NCI-H1694 treated with DMSO at 0.1 percent for 48 hours (cell line): ENCODE measurements at places on chromosomes 7 and 10.

DNA sequence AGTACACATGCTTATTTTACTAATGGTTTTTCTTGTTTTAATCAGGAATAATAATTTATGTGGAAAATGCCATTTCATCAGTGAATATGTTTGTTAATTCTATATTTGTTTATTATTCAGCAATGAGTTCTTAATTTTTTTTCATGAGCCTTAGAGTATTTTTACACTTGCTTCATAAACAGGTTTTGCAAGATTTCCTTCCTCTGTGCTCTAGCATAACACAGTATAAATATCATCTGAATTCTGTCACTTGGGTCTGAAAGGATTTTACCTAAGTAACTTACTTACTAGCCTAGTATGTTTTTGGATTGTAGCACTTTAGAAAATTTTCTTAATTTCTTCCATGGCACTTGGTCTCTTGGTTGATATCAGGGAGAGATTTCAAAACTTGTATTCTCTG is 45.8 kb downstream of the GLCCI1 start:
- DNase-seq = no peak

DNA sequence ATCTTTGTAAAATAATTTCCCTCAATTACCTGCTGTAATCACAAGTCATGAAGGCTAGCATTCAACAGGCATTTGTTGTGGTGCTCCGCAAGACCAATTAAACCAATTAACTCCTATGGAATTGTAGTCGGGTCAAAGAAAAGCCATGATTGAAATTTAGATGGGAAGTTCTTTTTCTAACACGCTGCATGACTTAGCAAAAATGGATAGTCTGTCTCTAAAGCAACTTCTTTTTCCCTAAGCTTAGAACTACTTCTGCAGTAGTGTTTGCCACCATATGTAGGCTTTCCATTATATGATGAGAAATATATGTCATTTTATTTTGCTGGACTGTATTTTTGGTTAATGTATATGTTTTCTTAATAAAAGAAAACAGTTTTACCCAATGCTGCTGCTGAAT is 119.1 kb downstream of the TSPAN12 start:
- DNase-seq = no peak

- peak; percentile 59 for DNase-seq
These were observed 444.0 kb upstream of the NFE2L3 start for GRCh38 chr7:25707768-25708620.

GRCh38 chr10:71736570-71736952 is 17.0 kb upstream of the C10orf105 start:
- DNase-seq = no peak

- no peak for DNase-seq
These were observed 10.4 kb downstream of the TM9SF3 start for GRCh38 chr10:96576277-96576980.

GRCh38 chr7:66946545-66946944 is 25.5 kb downstream of the TMEM248 start:
- no peak for DNase-seq
